NCI-H1092 treated with DMSO at 0.1 percent for 48 hours (cell line): ENCODE measurements at places on chromosomes 7 and 10.

DNA sequence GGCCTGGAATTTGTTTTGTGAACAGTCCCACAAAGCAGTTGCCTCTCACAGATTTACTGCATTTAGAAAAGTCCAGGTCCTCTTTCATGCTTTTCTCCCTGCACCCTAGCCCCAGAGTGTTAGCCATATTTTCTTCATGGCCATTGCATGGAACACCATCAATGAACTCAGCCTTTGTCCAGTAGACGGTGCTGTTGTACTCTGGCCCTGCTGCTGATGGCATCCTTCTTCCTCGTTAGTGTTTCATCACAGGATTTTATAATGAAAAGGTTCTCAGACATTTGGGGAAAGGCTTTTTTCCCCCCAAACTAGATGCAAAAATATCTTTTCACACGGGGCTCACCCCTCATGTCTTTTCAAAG is 93.0 kb upstream of the SLC25A13 start:
- peak; percentile 87 for DNase-seq

DNA sequence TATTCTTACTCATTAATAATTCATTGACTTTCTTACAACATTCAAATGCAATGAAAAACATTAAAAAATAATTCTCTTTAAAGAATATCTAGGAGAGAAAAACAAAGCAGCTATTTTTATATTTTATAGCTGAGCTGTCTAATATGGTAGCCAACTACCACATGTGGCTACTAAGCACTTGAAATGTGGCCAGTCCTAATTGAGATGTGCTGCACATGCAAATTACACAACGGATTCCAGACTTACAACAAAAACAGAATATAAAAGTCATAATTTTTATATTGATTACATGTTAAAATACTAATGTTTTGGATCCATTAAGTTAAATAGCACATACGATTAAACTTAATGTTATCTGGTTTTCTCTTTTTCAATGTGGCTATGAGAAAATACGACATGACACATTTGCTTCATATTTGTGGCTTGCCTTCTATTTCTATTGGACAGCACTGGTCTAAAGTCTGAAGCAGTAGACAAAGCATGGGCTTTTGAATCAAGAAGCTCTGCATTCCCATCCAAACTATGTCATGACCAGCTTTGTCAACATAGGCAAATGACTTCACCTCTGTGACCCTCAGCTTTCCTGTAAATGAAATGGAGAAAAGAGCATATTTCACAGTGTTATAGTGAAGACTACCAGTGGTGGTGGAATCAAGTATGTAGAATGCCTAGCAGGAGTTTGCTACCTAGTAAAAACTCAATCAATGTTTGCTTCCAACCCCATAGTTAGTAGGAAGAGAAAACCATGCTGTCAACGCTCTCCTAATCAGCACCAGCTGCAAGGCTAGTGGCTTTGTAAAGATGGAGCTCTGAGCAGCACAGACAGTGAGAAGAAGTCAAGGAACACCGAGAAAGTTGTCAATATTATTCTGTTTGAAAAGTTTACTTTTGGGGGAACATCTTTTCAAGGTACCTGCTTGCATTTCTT is 37.1 kb upstream of the GDF10 start:
- no peak for DNase-seq

- no peak for DNase-seq
Observed at GRCh38 chr7:156895024-156895780, 2.2 kb upstream of the LMBR1 start.

- no peak for DNase-seq
Observed at GRCh38 chr7:73556208-73557107, 1.0 kb downstream of the BCL7B start.

- no peak for DNase-seq
Observed at GRCh38 chr10:79021948-79022499, 46.7 kb upstream of the ZMIZ1 start.

- DNase-seq, result no peak
Observed at GRCh38 chr10:2476218-2476811, 591.0 kb upstream of the PFKP start.

- no peak for DNase-seq
Observed at GRCh38 chr7:2090526-2091520, 141.9 kb downstream of the MAD1L1 start.

DNA sequence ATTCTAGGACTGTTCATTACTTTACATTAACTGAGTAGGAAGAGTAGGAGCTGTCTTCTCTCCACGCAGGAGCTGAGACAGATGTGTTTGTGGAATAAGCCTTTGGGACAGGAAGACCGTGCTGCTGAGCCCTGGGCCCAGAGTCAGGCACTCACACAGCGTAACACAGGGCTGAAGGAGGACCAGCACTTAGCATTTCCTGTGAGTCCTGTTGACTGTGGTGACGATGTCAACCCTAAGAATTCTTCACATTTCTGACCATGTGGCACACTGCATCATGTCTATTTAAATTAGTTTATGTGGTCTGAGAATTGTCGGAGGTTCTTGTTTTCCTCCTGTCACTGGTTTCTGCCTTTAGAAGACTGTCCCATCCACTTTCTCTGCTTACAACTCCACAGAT is 117.2 kb downstream of the PIP4K2A start:
- no peak for DNase-seq

DNA sequence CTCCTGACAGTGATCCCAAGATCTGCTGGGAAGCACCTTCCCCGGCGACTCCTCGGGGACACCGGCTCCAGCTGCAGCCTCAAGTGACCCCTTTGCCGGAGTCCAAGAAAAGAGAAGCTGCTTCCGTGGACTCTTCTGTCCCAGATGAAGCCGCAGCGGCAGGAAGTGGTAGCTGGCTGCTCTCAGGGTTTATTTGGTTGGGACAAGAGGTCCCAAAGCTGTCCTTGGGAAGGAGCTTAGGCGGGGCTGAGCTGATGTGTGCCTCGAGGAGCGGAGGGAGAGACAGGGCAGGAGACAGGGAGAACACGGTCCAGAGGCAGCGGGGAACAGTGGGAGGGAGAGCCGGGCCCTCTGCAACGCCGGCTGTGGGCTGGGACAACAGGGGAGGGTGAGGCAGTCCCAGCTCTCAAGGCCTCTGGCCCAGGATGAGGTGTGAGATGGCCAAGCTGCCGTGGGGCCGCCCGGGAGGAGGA is 13.1 kb upstream of the FAM20C start:
- no peak for DNase-seq

- DNase-seq, result peak; percentile 20
Observed at GRCh38 chr7:142866361-142867096, 11.7 kb downstream of the EPHB6 start.

DNA sequence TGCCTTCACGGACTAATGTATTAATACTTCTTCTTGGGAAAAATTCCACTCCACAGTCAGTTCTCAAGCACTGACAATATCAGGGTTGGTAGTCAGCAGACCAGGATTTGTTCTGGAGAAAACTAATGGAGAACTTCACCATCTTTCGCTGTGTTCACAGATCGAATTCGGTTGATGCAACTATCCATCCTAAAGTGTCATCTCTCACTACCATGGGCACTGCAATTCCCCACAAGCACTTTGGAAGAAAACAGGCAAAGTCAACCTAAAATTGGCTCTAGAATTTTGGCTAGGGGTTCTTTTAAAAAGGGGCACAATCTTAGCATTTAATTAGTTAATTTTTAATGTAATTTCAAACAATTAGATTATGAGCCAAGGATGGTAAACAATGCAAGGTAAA is 164.4 kb downstream of the HGF start:
- no peak for DNase-seq

- no peak for DNase-seq
Observed at GRCh38 chr7:32163896-32164295, 93.7 kb upstream of the PDE1C start.

- no peak for DNase-seq
Observed at GRCh38 chr10:88960802-88961201, 8.2 kb upstream of the ACTA2 start.

DNA sequence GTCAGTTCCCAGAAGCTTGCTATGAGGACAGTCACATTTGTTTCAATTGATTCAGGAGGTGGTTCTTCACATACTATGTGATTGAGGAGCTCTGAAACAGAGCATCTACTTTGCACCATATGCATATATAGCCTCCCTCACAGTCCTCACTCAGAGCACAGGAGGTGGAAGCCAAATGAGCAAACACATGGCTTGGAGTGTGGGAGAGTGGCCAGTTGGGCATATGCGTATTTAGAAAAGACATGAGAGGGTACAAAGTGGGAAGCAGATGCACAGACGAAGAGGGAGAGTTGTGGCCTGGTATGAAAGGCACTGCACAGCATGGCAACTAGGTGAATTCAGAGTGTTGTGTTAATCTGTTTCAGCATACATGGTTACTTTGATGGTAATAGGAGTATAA is 165.6 kb downstream of the COL28A1 start:
- DNase-seq, result no peak

GRCh38 chr7:50798126-50798525 is 15.4 kb upstream of the GRB10 start:
- no peak for DNase-seq

GRCh38 chr10:123860209-123860608 is 31.4 kb downstream of the CPXM2 start:
- no peak for DNase-seq

DNA sequence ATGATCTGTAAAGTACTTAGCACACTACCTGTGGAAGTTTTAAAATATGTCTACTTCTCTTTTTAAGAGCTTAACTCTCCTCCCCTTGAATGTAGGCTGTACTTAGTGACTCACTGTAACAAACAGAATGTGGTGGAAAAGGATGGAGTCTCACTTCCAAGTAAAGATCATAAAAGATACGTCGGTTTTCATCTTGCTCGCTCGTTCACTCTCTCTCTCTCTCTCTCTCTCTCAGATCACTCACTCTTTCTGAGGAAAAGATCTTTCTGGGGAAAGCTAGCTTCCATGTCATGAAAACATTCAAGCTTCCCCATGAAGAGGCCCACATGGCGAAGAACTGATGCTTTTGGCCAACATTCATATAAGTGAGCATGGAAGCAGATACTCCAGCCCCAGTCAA is 5.5 kb downstream of the CHUK start:
- DNase-seq, result no peak

- no peak for DNase-seq
Observed at GRCh38 chr7:64744680-64745079, 49.5 kb upstream of the ZNF138 start.

DNA sequence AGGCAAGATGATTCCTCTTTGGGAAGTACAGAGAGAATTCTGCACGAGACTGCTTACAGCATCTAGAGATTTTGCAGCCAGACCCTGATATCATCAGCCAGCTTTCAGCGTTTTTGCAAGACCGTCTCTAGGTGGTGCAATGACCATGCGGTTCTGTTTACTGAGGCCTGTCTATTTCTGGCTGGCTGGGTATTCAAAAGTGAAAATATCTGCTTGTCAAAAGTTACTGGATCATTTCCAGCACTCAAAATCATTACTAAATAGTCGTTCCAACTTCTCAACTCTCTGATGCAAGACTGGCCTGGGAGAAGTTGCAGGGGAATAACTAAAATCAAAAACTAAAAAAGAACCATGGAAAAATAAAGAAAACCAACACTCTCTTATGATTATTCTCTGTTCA is 240.1 kb downstream of the ELMO1 start:
- peak; percentile 27 for DNase-seq

DNA sequence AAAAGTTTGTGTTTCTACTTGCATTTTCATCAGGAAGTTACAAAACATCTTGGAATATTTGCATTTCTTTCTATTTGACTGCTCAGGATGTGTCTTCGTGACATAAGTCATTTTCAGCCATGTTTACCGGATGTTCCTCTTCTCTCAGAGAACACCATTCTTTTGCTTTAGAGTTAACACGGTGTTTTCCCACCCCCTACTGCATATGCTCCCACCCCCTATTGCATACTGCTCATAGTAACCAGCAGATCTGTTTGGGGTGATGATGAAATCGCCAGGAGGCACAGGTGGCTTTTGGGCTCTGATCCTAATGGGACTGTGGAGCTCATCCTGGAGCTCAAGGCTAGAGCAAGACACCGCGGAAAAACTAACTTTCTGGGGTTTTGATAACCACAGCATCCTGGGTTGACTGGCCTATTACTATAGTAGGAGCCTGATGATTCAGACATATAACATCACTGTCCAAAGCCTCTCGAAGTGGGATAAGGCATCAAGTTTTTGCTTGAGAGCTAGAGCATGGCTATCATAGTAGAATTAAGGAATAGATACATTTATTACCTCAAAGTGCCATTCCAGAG is 65.1 kb upstream of the BET1 start:
- DNase-seq, result no peak
